ENCODE measurements at places on chromosomes 16 and 17.

- DNase-seq, result no peak
Measured at GRCh38 chr17:6495450-6496115, 51.3 kb downstream of the PIMREG start.

GRCh38 chr16:67477960-67478554, 2.9 kb downstream of the ATP6V0D1 start:
- DNase-seq, result no peak

- no peak for DNase-seq
Measured at GRCh38 chr16:4412159-4412558, 4.2 kb downstream of the CORO7 start.

DNA sequence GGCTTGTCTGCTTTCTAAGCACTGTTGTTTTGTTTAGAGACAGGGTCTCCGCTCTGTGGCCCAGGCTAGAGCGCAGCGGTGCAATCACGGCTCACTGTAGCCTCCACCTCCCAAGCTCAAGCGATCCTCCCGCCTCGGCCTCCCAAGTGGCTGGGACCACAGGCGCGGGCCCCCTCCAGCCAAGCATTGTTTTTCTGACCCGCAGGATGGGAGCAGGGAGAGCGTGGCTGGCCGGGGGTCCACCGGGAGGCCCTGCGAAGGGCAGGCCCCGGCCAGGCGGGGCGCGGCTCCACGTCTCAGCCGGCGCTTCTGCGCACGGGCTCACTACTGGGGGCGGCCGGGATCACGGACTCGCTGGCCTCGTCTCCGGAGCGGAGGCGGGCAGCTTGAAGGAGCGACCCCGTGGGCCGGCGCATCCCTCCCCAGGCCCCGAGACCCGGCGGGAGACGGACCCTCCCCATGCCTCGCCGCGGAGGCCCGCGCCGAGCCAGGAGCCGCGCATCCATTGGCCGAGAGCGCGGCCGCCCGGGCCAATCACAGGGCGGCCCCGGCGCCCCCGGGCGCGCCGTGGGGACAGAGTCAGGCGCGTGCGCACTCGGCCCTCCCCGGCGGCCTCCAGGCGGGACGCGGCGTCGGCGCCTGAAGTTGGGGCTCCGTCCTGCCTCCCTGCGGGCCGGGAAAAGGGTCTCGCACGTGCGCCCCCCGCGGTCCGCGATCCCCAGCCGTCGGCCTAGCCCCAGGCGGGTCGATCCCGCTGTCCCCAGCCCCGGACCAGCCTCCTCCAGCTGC, 24.9 kb downstream of the ACTG1 start:
- peak; percentile 84 for DNase-seq

- no peak for DNase-seq
Measured at GRCh38 chr17:67746704-67747571, 29.2 kb downstream of the NOL11 start.

DNA sequence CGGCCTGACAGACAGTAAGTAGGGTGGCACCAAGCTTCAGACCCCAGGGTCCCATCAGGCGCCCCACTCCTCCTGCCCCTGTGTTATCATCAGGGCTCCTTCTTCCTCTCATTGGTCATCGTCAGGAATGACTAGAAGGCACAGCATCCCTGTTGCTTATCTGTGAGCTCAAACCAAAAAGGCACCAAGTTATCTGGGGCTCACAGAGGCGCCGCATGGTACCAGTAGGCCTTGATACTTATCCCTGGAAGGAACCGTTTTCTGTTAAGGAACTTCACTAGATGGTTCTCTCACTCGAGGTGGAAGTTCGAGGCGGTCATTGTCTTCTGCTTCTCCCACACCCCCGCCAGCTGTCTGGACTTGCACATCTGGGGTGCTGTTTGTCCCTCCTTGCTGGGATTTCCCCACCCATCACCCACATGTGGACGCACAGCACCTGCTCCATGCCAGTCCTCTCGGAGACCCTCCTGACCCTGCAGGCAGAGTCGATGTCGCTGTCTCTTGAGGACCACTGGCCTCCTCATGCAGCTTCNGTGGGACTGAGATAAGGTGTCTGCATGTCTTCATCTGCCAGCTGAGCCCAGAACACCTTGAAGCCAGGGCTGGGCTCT, 52.1 kb downstream of the METRNL start:
- DNase-seq, result no peak

GRCh38 chr16:54120846-54121480, 165.6 kb downstream of the IRX3 start:
- no peak for DNase-seq

- no peak for DNase-seq
Measured at GRCh38 chr16:73095885-73096421, 48.0 kb upstream of the ZFHX3 start.

DNA sequence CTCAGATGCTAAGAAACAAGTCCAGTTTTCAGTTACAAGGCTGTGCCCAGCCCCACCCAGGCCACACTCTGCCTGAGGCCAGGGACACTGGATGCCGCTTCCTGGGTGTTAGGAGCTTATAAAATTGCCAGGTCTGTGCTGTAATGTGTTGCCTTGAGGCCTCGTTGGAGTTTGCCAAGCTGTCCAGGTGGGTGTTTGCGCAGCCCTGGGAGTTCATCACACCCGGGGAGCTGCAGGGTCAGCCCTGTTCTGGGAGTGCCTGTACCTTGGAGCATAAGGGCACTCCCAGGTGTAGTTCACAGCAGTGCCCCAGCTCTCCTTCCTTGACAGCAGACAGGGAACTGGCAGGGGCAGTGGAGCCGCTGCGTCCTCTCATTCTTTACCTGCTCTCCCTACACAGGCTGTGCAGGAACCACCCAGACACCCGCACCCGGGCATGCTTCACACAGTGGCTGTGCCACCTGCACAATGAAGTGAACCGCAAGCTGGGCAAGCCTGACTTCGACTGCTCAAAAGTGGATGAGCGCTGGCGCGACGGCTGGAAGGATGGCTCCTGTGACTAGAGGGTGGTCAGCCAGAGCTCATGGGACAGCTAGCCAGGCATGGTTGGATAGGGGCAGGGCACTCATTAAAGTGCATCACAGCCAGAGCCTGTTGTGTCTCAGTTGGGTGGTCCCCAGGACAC, 1.6 kb downstream of the GFER start:
- no peak for DNase-seq

- no peak for DNase-seq
Measured at GRCh38 chr16:35506018-35506897, 2046.8 kb downstream of the TP53TG3F start.

DNA sequence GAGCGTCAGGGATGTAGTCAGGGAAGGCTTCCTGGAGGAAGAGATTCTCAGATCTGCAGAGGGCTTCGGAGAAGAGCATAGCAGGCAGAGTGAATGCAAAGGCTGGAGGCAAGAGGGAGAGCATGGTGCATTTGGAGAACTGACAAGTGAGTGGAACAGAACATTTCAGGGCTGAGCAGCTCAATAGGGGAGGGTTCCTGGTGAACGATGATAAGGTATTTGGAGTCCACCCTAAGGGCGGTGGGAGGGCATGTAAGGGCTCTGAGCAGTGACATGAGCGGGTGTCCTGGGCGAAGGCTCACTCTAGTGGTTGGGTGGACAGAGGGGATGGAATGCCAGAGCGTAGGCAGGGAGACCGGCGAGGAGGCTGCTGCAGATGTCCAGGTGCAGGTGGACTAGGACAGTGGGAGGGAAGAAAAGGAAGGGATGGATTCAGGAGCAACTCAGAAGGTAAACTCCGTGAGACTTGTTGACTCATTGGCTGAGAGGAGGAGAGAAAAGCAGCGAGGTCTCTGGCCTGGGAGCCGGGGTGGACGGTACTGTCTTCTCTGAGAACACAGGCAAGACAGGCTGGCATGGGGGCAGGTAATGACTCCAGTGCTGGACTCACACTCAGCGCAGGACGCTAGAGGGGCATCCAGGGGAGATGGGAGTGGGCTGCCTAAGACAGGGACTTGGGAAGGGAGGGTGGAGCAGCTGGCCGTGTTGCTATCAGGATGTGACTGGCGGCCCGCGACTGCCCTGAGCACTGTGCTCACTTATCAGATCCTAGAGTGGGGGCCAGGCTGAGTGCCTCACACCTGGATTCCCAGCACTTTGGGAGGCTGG, 1.4 kb upstream of the PITPNA start:
- DNase-seq, result no peak

GRCh38 chr17:42010898-42011516, 6.2 kb downstream of the DNAJC7 start:
- DNase-seq, result no peak

DNA sequence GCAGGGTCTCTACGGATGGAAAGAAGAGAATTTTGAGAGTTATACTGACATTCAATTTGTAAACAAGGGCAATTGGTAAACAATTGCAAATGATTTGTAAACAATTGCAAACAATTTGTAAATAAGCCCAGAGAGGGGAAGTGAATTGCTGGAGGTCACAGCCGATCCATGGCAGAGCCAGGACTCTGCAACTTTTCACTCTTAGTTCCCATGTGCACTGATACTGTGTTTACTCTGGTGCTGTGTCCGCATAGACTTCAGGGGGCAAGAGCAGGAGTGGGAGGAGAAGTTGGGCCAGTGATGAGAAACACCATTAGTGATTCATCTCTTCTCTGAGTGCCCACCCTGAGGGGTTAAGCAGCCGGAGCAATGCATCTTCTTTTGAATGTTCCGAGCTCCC, 14.0 kb downstream of the SCNN1G start:
- DNase-seq, result no peak

DNA sequence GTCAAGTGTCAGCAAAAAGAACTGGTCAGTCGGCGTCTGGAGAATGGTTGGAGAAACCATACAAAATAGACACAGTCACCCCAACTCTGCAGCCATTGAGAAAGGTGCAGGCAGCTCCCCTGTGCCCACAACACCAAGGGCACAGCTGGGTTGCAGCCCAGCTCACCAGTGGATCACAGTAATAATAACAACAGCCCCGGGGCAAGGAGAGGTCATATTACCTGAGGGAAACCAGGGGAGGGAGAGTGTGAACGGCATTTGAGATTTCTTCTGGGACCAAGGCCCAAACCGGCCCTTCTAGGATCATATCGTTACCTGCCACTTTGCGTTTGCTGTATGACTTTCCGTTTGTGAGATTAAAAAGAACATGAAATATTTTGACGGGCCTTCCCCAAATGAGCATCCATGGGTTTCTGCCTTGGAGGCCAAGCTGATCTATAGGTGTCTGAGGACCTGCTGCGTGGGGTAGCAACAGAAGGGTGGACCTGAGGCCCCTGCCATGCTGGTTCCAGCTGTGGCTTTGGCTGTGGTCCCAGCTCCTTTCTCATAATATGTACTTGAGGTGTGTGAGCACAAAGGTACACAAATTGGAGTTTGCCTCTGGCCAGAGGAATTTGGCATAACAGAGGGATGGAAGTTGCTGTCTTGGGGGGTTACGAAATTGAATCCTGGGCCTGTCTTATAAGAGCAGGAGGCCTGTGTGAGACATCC, 154.6 kb downstream of the CMIP start:
- DNase-seq, result no peak

GRCh38 chr16:22190081-22190775, 15.8 kb upstream of the EEF2K start:
- DNase-seq, result peak; percentile 98

DNA sequence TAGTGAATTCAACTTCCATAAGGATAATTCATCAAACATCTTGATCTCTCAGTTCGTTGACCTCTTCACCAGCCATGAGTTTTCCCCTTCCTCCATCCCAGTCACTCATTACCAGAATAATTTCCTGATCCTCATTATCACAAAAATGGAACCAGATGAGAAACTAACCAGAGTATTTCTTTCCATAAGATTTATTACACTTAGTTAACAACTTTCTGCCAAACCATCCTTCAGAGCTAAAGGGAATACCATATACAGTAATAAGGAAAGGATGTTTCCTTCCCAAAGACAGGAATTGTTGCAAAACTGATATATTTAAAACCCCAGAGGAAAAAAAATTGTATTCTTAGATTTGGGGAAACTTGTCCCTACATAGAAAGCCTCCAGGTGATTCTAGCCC, 8.6 kb downstream of the KRTAP29-1 start:
- DNase-seq, result no peak

DNA sequence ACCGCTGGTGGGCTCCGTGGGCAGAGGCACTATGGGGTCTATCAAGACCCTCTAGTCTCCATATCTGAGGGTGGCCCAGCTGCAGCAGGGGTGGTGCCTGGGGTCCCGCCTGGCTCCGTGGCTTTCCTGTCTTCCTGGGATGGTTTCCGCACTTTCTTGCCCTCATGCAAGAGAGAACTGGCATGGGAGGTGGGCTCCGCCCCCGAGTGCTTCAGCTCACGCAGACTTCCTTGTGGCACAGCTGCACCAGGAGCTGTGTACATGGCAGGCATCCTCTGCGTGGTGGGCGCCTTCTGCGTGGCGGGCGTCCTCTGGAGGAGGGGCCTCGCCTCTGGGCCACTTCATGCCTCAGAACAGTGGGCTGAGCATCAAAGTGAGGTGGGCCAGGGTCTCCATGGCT, 73.1 kb downstream of the LMF1 start:
- DNase-seq, result no peak

- DNase-seq, result peak; percentile 58
Measured at GRCh38 chr17:82105882-82106687, 8.0 kb upstream of the FASN start.

GRCh38 chr16:30649725-30650368, 913 bp upstream of the PRR14 start:
- peak; percentile 26 for DNase-seq

- DNase-seq, result no peak
Measured at GRCh38 chr17:72720494-72720825, 372.0 kb downstream of the SLC39A11 start.

- DNase-seq, result no peak
Measured at GRCh38 chr16:3013491-3013951, 798 bp downstream of the CLDN9 start.

GRCh38 chr16:30644334-30644830, 6.4 kb upstream of the PRR14 start:
- DNase-seq, result no peak

DNA sequence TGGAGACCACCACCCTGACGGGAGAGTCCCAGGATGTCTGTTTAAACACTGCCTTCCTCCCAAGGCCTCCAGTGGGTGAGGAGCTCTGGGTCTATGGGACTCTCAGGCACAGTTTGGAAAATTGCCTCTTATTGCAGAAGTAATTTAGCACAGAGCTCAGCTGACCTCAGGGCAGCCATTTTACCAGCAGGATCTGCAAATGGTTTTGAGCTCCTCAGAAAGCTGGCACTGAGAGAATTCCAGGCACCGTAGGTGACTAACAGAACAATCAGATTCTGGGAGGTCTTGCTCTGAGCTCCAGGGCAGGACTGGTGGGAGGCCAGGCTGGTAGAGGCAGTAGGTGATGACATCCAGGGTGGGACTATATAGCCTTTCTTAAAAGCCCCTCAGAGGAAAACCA, 17.3 kb upstream of the C16orf74 start:
- DNase-seq, result no peak

GRCh38 chr17:14295676-14296075, 5.2 kb upstream of the HS3ST3B1 start:
- no peak for DNase-seq

GRCh38 chr17:38600906-38601305, 4.8 kb downstream of the SRCIN1 start:
- no peak for DNase-seq

- peak; percentile 59 for DNase-seq
Measured at GRCh38 chr16:89574681-89575246, 794 bp upstream of the CPNE7 start.

- DNase-seq, result no peak
Measured at GRCh38 chr17:81049973-81050551, 15.1 kb downstream of the BAIAP2 start.
